ENCODE measurements at places on chromosomes 4 and X.
A peak's percentile ranks its signal among the peaks of the same experiment; 100 is the strongest.

DNA sequence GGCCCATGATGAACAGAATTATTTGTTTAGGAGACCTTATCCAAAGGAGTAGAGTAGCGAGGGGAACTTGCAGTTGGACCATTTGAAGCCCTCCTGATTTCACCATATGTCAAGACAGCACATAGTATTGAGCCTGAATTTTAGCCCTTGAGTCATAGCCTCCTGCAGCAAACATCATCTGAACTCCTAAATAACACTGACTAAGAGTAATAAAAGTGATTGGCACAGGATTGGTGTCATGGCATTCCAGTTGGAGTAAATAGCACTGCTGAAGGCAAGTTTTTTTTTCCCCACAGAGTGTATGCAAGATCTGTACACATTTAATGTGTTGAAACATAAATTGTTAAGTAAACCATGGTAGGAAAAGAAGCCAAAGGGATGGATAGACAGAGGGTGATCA, 89.0 kb downstream of the COMMD8 start:
- no peak for DNase-seq

DNA sequence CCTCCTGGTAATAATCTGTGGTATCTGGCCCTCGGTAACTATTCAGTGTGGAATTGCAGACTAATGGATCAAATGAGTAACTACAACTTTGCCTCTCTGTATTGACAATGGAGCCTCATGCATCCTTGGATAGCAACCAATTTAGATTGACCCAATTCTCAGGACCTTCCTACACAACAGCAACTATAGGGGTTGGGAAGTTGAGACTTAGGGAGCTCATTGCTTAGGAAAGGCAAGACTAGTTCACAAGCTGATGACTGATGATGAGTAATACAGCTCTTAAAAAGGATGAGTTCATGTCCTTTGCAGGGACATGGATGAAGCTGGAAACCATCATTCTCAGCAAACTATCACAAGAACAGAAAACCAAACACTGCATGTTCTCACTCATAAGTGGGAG, 47.5 kb upstream of the KLHL13 start:
- no peak for DNase-seq

- no peak for DNase-seq
These were observed 180.2 kb downstream of the ARAP2 start for GRCh38 chr4:36064117-36064516.

- DNase-seq = no peak
These were observed 521.7 kb downstream of the PPARGC1A start for GRCh38 chr4:23368081-23368697.

DNA sequence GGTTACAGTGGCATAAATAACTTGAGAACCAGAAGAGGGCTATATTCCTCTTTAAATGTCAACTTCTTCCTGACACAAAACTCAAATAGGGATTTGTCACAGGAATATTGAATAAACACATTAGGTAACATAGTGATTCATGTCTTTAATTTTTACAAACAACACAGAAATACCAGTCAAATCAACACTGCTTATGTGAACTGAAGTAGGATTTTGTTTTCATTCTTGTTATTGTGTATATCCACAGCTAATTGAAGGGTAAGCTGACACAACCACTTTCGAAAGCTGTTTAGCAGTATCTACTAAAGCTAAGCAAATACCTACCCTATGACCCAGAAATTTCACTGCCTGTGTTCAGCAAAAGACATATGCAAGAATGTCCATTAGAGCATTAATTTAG, 120.4 kb upstream of the EOLA2 start:
- no peak for DNase-seq

DNA sequence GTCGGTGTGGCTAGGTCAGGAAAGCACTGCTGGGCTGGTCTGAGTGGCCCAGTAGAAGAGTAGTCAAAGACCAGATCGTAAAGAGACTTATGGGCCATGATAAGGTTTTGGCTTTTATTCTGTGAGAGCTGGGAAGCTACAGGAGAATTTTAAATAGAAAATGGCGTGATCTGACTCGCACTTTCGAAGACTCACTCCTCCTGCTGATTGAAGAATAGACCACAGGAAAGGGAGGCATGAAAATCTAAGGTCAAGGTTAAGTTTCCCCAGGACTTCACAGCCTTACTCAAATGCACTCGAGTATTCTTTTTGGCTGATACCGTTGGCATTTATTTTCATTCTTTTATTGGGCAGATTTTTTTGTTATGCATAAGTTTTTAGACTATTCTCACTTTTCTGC, 231.4 kb upstream of the ANKRD50 start:
- DNase-seq = no peak

DNA sequence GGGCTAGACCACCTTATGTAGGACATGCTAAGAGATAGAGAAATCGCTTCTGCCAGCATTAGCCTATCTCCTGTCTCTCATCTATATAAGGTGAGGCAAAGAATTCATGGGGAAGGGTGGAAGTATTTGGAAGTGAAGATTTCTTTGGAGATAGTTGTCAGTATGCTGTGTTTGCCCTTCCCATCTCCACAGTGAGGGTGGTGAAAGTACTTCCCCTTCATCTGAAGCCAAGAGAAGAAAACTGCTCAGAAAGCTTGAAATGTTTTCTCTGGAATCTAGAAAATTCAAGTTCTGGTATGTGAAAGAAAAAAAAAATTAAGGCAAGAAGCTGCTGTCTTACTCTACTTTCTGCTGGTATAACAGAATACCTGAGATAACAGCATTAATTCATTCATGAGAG, 12.3 kb upstream of the ADH5 start:
- no peak for DNase-seq

DNA sequence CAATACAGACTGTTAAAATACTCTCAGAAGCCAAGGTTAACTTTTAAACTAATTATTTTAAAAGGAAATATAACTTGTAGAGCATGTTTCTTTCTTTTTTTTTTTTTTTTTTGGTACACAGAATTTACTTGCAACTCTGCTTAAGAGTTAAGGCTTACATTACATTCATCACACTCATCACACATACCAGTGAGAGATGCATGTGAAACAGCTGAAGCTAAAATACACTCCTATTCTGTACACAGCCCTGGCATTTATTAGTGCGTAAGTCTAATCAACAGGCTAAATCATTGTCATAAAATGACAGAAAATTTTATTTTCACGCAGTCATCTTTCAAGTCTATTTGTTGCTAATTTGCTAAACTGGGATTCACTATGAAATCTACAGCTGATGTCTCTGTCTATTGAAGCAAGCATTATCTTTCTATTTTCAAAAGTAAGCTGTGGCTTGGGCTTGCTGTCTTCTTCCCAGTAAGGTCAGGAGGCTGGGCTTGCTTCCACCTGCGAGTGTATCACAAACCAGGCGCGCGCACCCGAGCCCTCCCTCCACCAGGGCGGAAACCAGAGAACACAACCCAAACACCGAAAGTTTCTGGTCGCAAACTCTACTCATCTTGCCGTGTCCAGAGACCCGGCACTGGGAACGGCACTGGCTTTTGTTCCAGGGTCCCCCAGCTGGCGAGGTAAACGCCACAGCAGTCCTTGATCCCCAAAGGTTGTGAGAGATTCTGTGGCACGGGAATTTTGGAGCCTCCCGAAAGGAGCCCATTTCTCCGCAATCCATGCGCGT, 3.9 kb downstream of the MAML3 start:
- DNase-seq = peak; percentile 16

DNA sequence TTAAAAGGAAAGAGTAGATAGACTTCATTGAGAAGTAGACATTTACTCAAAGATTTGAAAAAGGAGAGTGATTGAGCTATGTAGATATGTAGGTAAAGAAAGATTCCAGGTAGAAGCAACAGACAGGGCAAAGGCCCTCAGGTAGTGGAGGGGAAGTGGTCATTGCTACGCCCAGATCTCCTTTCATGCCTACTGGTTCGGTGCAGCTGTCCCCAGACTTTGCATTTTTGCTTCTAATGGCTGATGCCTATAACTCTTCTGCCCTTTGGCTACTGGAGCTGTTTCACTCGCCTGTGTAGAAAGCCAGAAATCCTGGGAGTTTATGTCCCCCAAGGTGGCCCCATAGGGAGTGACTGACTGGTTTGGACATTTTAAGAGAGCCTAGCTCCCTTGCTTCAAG, 16.9 kb upstream of the ARMCX2 start:
- DNase-seq = no peak

DNA sequence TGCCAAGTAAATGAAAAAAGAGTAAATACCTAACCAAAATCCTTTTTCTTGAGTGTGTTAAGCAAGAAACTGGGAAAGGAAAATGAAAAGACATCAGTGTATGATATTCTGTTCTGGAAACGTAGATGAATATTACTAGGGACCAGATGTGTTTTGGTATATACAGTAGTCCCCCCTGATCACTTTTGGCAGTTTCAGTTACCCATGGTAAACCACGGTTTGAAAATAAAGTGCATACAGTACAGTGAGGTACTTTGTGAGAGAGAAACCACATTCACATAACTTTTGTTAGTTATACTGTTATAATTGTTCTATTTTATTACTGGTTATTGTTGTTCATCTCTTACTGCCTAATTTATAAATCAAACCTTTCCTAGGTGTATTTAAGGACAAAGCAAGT, 250.9 kb downstream of the TENM3 start:
- no peak for DNase-seq

All from AG08395 (cell line).